ENCODE measurements at places on chromosomes 4 and X. TPM values are rescaled to one million over a fixed set of nuclear protein-coding genes. Genes with fewer than 3 reads are reported as not detected.

Gene VSIG4
- total RNA-seq: not detected

Gene CHM
- total RNA-seq: 8.6 TPM

Gene CLTRN
- not detected for total RNA-seq

Gene NAP1L3
- total RNA-seq: 0.89 TPM

Gene BGN
- total RNA-seq: 14.0 TPM

Gene TBC1D14
- total RNA-seq: 31.4 TPM

Gene CNGA1
- total RNA-seq: not detected

Gene KCTD8
- total RNA-seq: not detected

Gene GUCY1B1
- 12.9 TPM for total RNA-seq

Gene GRIA2
- total RNA-seq: not detected

Gene ADRA2C
- total RNA-seq: 0.17 TPM

Gene MAP7D2
- 1.7 TPM for total RNA-seq

Gene ADH1B
- total RNA-seq: 2.9 TPM

Gene BRS3
- not detected for total RNA-seq

Gene ZNF141
- total RNA-seq: 3.9 TPM

Gene REPS2
- total RNA-seq: 0.74 TPM

Gene CSAG3
- not detected for total RNA-seq

Gene VCX3A
- not detected for total RNA-seq

Gene SCML1
- total RNA-seq: 6.1 TPM

Gene PSAPL1
- total RNA-seq: not detected

Gene SSX2B
- total RNA-seq: not detected

Gene NLGN3
- total RNA-seq: 1.2 TPM

Gene TLR10
- total RNA-seq: not detected

Gene CXCL5
- total RNA-seq: 5.9 TPM

Gene NEIL3
- 11.1 TPM for total RNA-seq

Gene EDNRA
- 3.2 TPM for total RNA-seq

Gene RBM46
- total RNA-seq: not detected

Gene SRD5A3
- total RNA-seq: 11.0 TPM

Gene CLDN22
- total RNA-seq: not detected

Gene SLC26A1
- not detected for total RNA-seq

Gene BANK1
- total RNA-seq: 0.15 TPM

Gene SYN1
- 0.30 TPM for total RNA-seq

All from bronchus fibroblast of lung (primary cell).